Stimulated activated CD4-positive, alpha-beta T cell treated with anti-CD3 and anti-CD28 coated beads, TNF-alpha, amount 100 ng/mL, for 1 hour (primary cell): ENCODE measurements at places on chromosomes 1 and 21.
A peak's percentile ranks its signal among the peaks of the same experiment; 100 is the strongest.

DNA sequence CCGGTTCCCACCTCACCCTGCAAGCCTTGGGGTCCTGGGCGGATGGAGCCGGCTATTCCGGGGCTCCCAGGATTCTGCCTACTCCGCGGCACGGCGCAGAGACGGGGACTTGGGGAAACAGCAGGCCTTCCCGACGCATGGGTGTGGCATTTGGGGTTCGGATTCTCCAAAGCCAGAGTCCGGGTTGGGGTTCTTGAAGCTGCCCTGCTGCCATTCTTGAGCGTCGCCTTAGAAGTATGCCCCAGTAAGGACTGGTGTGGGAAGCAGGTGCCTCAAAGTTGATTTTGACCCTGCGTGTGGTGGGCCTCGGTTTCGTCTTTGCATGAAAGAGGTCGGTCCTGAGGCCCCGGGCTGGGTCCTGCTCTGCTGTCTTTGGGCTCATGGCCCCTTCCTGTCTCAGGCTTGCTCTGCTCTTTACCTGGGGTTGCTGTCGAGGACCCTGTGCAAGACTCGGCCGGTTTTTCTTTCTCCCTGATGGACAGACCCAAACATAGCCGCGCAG is 696 bp downstream of the GUK1 start:
- DNase-seq, result no peak

- DNase-seq, result no peak
These were observed 167.9 kb downstream of the KCNJ6 start for GRCh38 chr21:37748351-37748750.

GRCh38 chr1:248757784-248758195 is 2.2 kb upstream of the LYPD8 start:
- DNase-seq, result no peak

DNA sequence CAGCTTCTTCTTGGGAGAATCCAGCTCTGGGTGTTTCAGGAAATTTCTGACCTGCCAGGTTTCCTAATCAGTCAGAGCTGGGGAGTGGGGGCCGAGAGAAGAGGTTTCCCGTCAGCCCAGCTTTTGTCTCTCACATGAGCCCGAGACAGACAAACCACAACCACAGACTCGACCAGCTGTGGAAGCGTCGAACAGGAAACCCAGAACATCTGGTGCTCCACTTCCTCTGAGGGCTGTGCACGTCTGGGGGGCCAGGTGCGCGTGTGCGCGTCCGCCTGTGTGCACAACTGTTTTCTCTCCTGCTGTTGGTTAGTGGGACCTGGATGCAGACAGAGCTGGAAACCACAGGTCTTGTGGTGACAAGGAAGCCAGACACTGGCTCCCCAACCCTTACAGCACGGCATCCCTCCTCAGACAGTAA is 113.0 kb upstream of the SLC25A33 start:
- DNase-seq, result peak; percentile 54

DNA sequence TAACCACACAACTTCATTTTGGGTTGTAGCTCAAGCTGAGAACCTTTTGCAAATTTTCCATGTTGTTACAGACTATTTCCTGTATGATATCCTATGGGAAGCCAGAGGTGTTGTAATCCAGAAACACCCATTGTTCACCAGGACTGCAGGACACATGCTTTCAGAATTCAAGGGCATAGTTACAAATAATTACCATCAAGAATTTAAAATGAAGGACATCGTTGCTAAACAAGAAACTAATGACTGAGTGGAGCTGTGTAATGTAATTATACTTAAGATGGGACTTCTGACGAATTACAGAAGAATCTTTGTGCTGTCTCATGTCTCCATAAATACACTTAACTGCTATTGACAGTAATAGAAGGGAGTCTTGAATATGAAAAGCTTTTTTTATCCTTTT is 47.6 kb upstream of the HOOK1 start:
- no peak for DNase-seq

GRCh38 chr1:160996178-160996577 is 24.8 kb downstream of the F11R start:
- DNase-seq, result no peak

DNA sequence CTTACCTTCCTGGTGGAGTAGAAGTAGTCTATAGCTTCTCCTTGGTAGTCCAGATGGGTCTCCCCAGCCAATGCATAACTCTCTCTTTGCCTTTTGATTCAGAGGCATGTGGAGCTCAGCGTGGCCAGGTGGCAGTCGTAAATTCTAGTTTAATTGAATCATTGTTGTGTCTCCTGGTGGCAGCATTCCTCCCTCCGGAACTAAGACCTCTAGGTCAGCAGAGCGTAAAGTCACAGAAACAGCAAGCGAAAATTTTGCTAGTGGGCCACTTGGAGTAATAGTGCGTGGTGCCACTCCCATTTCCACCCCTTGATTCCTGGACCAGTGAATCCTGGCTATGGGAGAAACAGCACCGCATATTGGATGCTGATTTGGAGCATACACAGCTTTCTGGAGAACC is 3.9 kb upstream of the TMPRSS2 start:
- DNase-seq, result no peak

GRCh38 chr1:96927125-96927524 is 205.5 kb downstream of the PTBP2 start:
- DNase-seq, result no peak

DNA sequence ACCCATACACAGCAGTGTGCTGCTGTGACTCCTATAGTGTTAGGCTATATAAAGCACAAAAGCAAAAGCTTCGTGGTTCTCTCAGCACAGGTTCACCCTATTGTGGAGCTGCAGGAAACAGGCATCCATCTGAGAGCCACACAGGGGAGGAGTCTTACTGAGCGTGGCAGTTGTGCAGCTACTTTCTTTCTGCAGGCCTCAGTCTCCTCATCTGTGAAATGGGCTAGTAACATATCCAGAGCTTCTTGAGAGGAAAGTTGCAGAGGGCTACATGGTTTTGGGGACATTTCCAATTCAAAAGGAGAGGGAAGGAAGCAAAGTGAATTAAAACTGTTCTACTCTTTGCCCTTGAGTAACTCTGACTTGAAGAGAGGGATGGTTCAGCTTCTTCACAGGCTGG is 142.0 kb downstream of the FOXD2 start:
- no peak for DNase-seq

GRCh38 chr1:7389201-7389905 is 381.7 kb upstream of the VAMP3 start:
- no peak for DNase-seq

DNA sequence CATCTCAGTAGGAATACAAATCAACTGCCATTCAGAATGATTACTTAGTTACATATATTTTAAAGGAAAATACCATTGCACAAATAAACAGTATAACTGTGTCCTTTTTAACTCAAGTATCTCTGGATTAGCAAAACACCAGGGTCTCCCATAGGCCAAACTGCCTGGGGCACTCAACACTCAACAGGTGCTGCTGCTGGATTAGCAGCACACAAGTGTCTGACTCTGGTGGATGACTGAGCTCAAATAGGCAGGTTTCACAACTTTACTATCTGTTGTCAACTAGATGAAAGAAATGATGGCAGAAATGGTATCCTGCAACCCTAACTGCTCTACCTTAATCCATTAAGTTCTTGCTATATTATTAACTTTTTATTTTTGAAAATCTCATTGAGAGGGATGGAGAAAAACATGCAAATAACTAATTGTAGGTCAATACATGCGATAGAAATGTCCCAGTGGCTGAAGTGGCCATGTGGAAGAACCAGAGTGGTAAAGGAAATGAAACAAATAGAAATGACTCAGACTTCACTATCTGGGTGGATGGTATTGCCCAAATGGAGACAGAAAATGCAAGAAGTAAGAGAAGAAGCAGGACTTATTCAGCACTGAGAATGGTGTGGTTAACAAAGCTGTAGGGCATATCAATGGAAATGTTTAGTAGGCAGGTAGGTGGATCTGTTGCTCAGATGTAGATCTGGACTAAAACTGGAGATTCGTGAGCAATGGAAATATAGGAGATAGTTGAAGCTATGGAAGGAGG is 90.8 kb upstream of the CCDC190 start:
- no peak for DNase-seq

GRCh38 chr1:10498231-10498630 is 23.5 kb downstream of the PEX14 start:
- no peak for DNase-seq

- no peak for DNase-seq
These were observed 206.0 kb upstream of the USP24 start for GRCh38 chr1:55420929-55421716.

GRCh38 chr1:107782217-107782845 is 182.6 kb downstream of the VAV3 start:
- DNase-seq, result no peak

DNA sequence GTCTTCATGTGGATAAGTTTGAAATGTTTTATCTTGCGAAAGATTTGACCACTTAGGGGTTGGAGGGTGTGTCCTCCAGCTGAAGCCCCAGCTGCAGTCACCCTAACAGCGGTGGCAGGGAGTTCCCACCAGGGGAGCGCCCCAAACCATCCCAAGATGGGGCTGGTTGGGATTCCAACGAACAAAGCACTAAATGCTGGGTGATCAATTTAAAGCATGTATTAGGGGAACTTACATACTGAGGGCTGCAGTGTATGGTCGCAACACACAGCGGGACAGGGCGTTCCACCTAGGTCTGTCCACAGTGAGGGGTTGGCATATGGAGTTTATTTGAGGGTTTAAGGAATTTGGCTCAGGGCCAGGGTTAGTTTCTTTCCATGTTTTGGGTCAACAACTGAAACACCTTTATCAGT is 26.3 kb downstream of the SLC37A1 start:
- DNase-seq, result no peak

- DNase-seq, result no peak
These were observed 150.3 kb downstream of the PEX14 start for GRCh38 chr1:10625076-10625475.

- DNase-seq, result no peak
These were observed 31.7 kb downstream of the PRMT2 start for GRCh38 chr21:46666941-46667740.

DNA sequence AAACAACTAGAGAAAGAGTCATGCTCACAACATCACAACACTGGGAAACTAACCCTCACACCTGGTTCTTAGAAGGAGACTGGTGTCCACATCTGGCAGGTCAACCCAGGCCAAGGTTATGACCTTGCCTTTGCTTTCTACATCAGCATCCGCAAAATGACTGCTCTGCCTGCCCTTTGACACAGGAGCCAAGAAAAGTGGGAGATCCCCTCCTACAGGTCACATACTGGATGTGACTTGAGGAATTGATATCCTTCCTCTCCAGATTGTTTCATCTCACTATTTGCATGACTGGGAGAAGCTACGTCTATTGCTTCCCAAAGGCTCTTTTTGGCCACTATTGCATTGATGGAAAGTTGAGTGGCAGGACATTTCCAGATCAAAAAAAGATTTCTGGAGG is 115.5 kb downstream of the MIS18A start:
- no peak for DNase-seq

- DNase-seq, result peak; percentile 77
These were observed 29.3 kb downstream of the SLC66A1 start for GRCh38 chr1:19341201-19342061.

DNA sequence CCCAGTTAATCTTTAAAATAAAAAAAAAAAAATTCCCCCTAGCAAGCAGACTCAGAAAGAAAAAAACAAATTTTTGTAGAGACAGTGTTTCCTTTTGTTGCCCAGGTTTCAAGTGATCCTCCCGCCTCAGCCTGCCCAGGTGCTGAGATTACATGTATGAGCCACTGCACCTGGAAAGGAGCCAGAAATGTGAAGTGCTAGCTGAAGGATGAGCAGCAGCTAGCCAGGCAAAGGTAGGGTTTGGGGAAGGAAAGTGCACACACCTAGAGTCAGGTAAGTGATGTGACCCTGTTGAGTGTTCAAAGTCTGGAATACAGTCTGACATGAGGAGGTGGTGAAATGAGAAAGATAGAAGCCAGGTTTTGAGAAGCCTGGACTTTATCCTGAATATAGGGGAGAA is 1.7 kb downstream of the AKR1A1 start:
- no peak for DNase-seq

- DNase-seq, result no peak
These were observed 5.3 kb upstream of the CELSR2 start for GRCh38 chr1:109243860-109244552.

- DNase-seq, result no peak
These were observed 99.1 kb upstream of the ACTRT2 start for GRCh38 chr1:2921970-2922686.

DNA sequence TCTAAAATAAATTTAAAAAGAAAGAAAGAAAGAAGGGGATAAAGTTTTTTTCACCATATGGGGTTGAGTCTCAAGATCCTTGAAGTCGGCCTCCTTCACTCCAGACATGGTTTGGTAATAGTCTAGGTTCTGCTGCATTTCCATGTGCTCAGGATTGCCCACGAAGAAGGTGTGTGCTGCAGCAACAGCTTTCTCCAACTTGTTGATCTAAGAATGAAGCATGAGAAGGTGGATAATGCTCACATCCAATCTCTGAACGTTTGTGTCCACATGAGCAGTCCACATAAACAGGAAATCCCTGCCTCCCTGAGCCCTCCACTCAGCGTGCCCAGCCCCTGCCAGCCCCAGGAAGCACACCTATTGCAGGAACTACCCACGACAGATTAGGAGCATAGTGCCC is 4.6 kb downstream of the P3H1 start:
- DNase-seq, result no peak

DNA sequence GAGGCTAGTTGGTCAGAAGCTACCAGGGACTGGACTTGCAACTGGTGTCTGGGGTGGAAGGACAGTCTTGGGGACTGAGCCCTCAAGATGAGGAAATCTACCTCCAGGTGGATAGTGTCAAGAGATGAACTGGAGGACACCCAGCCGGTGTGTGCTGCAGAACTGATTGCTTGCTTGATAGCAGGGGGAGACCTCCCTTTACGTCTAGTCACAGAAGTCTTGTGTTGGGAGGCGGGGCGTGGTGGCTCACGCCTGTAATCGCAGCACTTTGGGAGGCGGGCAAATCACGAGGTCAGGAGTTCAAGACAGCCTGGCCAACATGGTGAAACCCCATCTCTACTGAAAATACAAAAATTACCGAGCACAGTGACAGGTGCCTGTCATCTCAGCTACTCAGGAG is 4.9 kb downstream of the RCC2 start:
- no peak for DNase-seq

DNA sequence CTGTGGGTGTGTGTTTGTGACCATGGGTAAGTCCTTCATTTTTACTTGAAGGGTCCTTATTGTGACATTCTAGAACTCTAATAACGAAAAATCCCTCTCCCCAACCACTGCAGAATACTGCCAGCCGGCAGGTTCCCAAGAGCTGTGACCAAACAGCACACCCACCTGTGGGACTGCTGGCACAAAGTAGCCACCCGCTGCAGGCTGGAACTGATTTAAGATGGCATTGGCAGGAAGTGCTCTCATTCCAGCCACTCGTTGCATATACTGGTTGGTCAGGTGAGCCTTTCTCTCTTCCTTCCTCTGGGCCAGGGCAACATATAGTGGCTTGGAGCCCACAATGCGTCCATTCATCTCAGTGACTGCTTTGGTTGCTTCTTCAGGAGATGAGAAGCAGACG is 11.6 kb downstream of the PABPC4 start:
- no peak for DNase-seq

GRCh38 chr1:183804387-183804786 is 533 bp upstream of the RGL1 start:
- no peak for DNase-seq

- no peak for DNase-seq
These were observed 48.6 kb upstream of the EPS15 start for GRCh38 chr1:51567653-51568052.
